Aorta (tissue), 5 donors: ENCODE measurements at places on chromosomes 3 and 15.

DNA sequence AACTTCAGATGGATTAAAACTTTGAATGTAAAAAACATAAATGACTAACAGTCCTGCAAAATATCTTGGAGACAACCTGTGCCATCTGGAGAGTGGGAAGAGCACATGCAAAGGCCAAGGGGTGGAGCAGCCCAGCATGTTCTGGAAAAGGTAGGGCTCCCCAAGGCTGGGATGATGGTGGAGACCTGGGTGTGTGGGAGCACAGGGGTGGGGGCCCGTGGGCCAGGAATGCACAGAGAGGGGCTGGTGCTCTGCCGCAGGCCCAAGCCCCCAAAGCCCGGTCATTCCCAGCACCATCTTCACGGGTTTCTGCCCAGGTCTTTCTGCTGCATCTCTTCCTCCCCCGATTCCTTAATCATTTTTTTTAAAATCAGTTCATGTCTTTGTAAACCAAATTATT is 9.7 kb upstream of the GATA2 start:
- DNase-seq = no peak

DNA sequence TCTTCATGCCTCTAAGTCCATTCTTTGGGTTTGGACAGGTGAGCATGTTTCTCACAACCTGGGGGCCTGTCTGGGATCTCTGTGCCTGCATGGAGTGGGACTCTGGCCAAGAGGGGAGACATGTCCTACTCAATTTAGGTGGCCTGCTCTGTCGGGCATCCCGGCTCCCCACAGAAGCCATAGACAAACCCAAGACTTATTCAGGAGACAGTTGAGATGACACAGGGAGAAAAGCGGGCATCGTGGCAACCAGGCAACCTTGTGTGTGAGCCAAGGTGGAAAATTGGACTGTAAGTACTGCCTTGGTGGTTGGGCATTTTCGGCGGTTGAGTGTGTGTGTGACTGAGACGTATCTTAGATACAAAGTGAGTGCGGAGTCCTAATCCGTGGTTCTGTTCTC is 40.5 kb downstream of the PPCDC start:
- no peak for DNase-seq

GRCh38 chr3:128620268-128620691 is 30.3 kb downstream of the RPN1 start:
- DNase-seq = peak; percentile 63

- DNase-seq = no peak
These were observed 78.2 kb upstream of the TRPM1 start for GRCh38 chr15:31179693-31180092.

DNA sequence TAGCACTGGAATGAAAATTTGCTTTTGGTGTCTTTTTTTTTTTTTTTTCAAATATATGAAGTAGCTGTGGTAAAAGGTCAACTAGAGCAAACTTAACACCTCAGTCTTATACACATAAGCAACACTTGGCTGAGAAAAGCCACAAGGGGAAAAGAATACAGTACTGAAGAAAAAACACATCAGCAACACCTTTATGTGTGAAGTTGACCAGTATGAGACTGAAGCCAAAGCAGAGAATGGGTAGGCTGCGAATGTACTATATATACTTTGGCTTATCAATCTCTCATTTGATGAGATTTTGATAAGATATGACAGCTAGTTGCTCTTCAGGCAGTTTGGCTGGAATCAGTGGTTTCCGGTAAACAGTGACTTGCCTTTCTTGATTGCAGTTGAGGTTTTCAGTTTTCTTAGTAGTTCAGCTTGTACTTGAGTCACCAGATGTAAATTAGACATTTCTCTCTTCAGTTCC is 22.0 kb upstream of the ZCWPW2 start:
- no peak for DNase-seq

DNA sequence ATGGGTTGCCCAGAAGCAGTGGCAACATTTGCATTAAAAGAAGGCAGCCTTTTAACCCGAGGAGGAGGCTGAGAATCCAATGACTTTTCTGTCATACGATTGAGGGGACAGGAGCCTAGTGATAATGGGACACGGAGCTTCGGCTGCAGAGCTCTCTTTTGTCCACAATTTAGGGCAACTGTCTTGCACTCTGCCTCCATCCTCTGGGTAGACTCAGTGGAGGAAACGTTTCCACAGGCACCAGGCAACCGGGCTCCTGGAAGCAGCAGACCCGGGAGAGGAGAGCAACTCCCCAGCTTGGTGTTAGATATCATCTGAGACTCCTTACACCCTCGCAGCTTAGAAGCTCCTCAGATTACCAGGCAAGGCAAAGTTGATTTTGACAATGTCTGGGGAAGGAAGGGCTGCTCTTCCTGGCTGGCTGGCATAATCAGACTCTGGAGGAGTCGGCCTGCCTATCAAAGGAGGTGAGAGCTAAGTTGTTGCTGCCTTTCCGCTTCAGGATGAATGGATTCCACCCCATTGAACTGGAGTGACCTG is 43.5 kb upstream of the RNU6-1 start:
- no peak for DNase-seq

DNA sequence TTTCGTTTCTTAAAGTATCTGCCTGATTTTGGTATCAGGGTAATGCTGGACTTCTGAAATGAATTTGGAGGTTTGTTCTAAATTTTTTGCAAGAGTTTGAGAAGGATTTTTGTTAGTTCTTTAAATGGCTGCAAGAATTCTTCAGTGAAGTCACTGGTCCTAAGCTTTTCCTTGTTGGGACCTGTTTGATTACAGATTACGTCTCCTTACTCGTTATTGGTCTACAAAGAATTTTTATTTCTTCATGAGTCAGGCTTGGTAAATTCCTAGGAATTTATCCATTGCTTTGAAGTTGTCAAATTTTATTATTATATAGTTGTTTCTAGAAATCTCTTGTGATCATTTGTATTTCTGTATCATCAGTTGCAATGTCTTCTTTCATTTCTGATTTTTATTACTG is 196.0 kb downstream of the DPH6 start:
- DNase-seq = no peak

DNA sequence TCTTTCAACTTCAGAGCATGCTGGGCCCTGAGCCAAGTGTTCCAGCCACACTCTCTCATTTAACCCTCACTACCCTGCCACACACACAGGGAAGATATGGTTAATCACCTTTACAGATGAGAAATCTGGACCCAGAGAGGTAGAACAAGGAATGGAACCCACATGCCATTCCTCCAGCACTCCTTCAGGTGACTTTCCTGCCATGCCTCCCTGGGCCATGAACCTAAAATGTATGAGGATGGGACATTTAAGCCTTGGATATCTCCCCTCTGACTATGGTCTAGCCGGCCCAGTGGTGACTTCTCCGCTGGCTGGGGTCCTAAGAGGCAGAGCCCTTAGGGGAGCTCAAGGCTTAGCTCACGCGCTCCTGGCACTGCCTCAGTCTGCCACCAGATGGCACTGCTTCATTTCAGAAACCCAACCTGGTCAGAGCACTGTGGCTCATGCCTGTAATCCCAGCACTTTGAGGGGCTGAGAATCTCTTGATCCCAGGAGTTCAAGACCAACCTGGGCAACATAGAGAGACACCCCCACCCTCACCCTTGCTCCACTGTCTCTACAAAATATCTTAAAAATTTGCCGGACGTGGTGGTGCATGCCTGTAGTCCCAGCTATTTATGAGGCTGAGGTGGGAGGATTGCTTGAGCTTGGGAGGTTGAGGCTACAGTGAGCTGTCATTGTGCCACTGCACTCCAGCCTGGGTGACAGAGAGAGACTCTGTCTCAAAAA is 2.2 kb upstream of the DCAF1 start:
- peak; percentile 83 for DNase-seq

DNA sequence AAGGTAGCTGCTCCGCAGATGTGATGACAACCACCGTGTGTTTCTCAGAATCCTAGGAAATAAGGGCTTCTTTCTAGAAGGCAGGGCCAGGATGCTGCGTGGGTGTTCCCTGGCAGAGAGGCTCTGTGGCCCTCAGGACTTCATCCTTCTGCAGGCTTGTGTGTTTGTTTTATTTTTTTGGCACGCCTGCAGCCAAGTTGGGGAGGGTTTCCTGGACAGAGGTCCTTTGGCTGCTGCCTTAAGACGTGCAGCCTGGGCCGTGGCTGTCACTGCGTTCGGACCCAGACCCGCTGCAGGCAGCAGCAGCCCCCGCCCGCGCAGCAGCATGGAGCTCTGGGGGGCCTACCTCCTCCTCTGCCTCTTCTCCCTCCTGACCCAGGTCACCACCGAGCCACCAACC is at the start of gene CLEC3B:
CLEC3B (plus strand) TSS at position 266 of the 400 bp plus-strand sequence; CDS start at position 326, 60 bp downstream.
- DNase-seq = peak; percentile 89

- no peak for DNase-seq
These were observed 140.4 kb upstream of the ABI3BP start for GRCh38 chr3:101133652-101134051.

GRCh38 chr3:58899159-58899952 is 150.5 kb downstream of the CFAP20DC start:
- DNase-seq = no peak

- no peak for DNase-seq
These were observed 5.4 kb upstream of the JMJD7 start for GRCh38 chr15:41822471-41822870.

DNA sequence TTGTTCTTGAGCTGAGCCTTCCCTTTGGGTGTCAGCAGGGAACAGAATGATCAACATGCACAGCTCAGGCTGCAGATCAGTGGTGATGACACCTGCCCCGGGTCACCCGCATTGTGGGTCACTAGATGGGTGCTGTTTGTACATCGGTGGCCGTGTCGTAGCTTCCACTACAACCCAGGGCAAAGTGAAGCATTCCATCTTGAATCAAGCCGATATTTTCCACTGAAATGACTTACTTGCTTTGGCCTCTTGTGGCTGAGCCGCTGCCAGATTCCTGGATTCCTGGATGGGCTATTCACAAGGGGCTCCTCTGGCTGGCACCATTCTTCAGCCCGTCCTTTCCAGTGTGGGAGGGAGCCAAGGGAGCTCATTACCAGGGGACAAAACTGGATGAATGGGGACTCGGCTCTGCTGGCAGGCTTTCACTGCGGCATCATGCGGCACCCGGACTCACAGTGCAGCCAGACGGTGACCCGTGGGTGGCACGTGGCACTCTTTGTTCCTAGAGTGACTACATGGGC is 65.6 kb downstream of the SLCO3A1 start:
- DNase-seq = peak; percentile 88

DNA sequence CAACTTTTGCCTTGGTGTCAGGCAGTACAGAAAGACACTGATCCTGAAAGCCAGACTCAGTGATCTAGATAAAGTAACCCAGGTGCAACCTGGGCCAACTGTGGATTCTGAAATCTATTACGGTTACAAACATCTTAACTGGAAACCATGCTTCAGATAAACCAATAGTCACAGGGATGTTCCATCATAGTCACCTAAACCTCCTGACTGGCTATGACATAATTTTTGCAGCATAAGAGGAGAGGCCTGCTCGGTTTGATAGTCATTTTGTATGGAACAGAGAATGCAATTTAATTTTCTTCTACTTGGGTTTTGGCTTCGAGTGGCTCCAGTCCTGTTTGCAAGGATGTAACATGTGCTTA is 3.7 kb downstream of the SLCO3A1 start:
- DNase-seq = no peak

GRCh38 chr3:46646700-46647099 is 34.4 kb downstream of the FAM240A start:
- DNase-seq = no peak

GRCh38 chr3:34207002-34207401 is 408.6 kb downstream of the PDCD6IP start:
- no peak for DNase-seq

DNA sequence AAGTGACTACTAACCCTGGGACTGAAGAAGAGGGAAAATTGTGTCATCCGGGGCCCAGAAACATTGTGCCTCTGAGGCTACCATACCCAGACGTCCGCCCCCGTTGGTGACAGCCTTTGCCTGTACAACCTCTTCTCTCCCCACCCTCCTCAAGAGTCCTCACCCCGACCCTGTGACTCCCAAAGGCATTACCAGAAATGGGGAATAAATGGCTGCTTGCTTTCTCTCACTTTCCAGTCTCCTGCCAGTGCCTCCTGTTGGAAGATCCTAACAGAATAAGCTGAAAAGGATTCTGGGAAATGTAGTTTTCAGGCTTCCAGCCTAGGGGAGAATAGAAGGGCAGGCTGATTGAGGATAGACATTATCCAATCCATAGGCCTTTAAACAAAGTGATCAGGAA is 30.8 kb upstream of the SLC25A36 start:
- DNase-seq = no peak

- DNase-seq = no peak
These were observed 24.2 kb upstream of the BUB1B start for GRCh38 chr15:40136470-40137302.

DNA sequence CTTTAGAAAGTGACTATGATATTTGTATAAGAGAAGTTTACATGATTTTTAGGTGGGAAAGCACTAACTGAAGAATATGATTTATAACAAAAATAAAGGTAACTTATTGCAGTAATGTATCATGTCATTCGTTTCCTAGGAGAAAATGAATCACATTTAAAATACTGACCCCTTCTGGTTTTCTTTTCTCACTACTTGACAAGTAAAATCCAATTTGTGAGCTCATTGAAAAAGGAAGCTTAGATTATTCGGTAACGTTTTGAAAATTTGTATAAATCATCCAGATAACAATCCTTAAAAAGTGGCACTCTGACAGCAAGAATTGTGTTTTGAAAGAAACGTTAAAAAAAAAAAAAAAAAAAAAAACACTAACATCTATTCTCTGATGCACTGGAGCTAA is 39.0 kb downstream of the NSUN3 start:
- no peak for DNase-seq

DNA sequence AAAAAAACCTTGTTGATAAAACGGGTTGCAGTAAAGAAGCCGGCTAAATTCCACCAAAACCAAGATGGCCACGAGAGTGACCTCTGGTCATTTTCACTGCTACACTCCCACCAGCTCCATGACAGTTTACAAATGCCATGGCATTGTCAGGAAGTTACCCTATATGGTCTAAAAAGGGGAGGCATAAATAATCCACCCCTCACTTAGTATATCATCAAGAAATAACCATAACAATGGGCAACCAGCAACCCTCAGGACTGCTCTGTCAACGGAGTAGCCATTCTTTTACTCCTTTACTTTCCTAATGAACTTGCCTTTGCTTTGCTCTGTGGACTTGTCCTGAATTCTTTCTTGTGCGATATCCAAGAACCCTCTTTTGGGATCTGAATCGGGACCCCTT is 14.4 kb upstream of the CDC25A start:
- no peak for DNase-seq

DNA sequence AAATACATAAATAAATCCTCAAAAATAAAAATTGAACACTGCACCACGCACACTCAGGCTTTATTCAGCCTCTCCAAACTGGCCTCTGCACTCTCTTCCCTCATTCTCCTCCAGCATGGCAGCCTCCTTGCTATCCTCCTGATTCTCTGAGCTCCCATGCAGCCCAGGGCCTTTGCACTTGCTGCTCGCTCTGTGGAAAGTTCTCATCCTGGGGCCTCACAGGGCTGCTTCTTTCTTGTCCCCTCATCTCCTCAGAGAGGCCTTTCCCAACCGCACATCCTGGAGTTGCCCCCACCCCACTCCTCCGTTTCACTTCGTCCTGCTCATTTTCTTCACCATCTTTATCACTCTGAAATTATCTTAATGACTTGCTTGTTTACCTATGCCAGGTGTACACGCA is 123.0 kb downstream of the SHQ1 start:
- DNase-seq = no peak

DNA sequence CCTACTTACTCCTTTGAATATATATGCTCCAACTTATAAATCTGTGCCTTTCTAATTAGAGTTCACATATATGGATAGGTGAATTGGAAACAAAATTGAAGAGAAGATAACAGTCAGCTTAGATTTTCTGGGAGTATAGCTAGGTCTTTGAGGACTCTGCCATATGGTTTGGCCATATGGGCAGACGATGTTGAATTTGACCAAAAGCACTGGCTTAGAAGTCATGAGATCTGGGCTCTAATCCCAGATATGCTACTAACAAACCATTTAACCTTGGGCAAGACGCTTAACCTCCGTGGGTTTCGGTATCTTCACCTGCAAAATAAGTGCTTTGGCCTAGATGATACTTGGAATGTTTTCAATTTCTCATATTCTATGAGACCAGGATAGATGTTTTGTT is 154.1 kb downstream of the LSAMP start:
- DNase-seq = no peak
